ENCODE measurements at places on chromosomes 3 and 15.

GRCh38 chr3:33074217-33075067, 22.5 kb downstream of the GLB1 start:
- DNase-seq, result peak; percentile 92

- DNase-seq, result no peak
Observed at GRCh38 chr3:178709051-178709450, 172.8 kb downstream of the KCNMB2 start.

- no peak for DNase-seq
Observed at GRCh38 chr3:192281207-192281880, 446.0 kb downstream of the FGF12 start.

DNA sequence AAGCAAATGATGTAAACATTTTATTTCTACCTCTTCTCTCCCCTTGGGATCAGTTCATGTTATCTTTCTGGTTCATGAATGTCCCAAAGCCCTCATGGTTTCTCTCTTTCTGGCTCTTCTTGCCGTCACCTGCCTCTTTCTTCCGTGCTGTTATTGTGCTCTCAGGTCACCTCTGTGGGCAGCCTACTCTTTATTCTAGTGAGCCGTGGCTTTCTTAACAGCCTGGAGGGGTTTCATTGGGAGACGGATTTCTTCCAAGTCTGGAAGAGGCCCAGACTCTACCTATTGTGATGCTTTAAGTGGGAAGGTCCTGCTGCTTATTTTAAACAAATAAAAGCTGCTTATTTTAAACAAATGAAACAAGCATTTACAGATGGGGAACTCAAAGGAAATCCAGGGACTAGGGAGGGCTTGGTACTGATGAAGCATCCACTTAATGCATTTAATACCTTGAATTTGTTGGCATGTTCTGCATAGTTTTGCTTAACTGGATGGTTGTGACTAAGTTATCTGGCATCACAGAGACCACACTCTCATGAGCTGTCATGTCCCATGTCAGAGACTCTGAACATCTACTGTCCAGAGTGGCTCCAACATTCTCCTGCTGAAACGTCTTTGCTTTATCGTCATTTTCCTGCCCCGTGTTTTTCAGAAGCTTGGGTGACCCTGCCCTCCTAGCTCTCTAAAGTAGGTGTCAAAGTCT, 443.3 kb downstream of the GABRG3 start:
- DNase-seq, result no peak

- no peak for DNase-seq
Observed at GRCh38 chr3:112744106-112744505, 102.6 kb downstream of the CD200R1L start.

GRCh38 chr3:65888196-65888595, 150.5 kb downstream of the MAGI1 start:
- DNase-seq, result no peak

- DNase-seq, result no peak
Observed at GRCh38 chr3:29978036-29978435, 628.4 kb upstream of the TGFBR2 start.

DNA sequence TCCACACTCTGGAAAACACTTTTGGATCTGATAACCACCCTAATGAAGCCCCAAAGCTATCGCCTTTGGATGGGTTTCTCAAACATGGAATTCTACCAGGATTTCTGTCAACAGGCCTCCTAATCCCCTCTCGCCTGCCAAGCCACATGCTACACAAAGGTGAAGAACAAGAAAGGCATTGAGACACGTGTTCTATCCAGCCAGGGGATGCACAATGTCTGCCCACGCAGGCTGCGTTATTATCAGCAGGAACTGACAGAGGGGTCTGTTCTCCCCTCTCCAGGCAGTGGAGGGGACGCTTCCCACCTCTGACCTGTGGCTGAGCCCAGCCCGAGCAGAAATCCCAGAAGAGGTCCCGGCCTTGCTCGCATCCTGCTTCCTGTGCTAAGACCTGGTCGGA, 45.4 kb upstream of the THBS1 start:
- no peak for DNase-seq

GRCh38 chr15:42737529-42738328, 801 bp upstream of the CDAN1 start:
- DNase-seq, result peak; percentile 47

DNA sequence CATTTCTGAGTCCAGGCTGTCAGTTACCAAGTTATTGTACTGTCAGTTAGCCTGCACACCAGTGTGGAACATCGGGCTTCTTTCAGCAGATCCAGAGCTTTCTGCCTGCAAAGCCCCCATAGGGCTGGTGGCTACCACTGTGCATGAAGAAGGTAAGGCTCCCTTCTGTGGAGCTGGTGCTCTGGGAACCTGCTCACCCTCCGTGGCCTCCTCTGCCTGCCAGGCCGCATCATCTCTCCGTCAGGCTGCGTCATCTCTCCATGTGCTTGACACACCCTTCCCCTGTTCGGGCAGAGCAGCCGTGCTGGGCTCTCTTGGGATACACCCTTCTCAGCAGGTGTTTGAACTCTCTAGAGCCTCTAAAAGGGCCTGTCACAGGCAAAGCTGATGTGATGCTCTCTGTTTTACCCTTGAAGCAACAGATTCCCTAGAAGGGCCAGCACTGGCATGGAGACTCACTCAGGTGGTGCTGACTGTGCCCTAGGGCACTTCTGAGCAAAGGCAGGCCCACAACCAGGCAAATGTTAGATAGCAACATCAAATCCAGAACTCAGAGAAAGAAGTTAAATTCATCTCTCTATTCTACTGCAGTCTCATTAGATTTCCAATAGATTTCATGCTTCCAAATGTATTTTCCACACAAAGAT, 261.1 kb downstream of the EPHB1 start:
- DNase-seq, result no peak

- DNase-seq, result no peak
Observed at GRCh38 chr3:159829056-159829455, 159.6 kb upstream of the IL12A start.

DNA sequence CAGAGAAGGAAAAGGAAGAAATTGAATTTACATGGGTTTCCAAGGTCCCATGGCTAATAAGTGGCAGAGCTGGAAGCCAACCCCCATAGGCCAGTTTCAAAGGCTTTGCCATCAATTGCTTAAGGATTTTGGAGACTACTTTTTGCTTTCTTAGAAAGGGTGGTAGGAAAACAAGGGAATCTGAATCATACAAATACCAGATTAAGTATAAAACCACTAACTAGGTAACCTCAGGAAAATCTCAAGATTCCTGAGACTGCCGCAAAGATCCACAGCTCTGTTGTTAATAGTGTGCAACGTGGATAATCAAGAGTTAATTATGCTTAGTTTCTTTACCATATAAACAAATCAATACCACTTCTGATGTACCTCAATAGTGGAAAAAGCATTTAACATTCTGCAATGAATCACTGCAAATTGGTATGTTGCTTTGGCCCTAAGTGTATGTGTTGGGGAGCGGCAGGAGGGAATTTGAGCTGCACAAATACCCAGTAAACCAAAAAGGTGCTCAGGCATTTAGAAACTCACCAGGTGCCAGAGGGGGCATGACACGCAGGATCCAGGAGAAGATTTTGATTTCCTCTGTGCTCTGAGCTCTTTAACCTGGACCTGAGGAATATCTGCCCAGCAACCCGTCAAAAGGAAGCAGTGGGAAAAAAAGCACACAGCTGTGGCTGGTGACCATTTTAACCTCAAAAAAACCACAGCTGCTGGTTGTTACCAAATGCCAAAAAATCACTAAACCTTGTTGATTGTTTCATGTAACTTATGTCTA, 22.0 kb downstream of the AADAC start:
- DNase-seq, result peak; percentile 28

GRCh38 chr3:8604988-8605387, 39.6 kb downstream of the SSUH2 start:
- DNase-seq, result no peak

- DNase-seq, result no peak
Observed at GRCh38 chr3:13972679-13973379, 93.0 kb upstream of the WNT7A start.

DNA sequence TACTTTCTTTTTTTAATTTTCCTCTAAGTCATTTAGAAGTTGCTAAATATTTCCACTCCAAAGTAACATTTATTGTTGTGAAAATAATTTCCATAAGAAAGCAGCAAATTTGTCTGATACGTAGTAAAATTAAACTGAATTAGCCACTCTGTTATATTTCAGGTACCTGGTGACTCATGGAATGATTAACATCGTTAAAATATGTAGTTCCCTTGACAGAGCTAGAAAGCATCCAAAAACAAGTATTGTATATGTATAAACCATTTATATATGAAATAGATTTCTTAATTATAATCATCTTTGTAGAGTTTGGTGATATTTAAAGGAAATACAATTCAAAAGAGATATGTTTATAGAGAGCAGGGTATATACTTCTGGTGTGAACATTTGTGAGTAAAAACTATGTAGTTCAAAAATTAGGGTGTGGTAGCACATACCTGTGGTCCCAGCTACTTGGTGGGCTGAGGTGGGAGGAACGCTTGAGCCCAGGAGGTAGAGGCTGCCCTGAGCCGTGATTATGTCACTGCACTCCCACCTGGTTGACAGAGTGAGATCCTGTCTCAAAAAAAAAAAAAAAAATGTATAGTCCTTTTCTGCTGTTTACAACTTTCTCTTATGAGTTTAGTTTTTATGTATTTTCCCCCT, 36.6 kb downstream of the ATP11B start:
- DNase-seq, result no peak

DNA sequence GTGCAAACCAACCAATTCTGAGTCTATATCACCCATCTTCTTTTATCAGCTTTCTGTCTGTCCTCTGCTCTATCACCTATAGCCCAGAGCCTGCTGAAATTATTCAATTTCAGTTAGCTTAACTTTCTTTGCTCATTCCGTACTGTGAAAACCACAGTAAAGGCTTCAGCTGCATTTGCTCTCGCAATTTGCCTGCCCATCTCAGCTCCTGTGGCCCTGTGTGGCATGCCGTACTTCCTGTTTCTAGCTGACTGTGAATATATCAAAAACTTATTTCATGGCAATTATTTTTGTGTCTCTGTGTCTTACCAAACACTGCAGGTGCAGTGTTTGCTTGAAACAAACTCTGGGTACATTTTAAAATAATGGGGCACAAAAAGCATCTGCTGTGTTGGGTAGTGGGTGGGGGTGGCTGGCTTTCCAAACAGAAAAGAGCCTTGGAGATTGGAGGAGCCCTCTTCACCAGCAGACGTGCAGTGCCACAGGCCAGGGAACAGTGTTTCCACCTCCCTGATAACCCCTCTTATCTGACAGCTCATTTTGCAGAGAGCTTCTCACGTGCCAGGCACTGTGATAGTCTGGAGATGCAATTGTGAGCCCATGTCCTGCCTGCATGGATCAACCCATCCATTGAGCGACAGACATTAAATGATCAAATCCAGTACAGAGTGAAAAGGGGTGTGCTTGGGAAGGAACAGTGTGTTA, 45.2 kb downstream of the GASK1A start:
- peak; percentile 75 for DNase-seq

DNA sequence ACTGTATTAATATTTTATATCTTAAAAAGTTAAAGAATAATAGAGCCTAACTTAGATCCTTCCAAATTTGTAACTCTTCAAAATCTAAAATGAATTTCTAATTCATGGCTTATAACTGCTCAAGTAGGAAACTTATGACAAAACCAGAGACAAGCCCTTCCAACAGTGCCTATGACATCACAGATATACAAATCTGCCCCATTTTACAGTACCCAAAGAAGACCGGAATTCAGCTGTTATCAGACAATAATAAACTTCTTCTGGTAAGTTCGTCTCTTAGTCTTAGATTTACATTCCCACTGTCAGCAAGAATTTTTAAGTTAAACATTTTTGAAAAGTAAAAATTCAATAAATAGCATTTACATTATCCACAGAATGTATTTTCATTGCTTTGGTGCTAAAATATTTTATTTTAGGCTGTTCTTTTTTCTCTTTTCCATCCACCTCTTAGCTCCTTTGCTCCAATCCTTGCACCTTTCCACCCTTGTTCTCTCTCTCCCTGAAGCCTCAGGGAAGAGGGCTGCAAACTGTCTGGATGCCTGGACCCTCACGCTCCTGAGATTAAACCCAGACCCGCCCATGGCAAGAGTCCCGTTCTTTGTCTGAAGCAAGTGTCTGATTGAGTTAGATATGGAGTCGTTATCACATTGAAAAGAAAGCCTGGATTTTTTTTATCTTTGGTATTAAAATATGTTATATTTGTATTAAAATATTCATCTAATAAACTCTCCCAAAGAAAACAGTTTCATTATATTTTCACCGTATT, 312.7 kb downstream of the ZBTB20 start:
- no peak for DNase-seq

GRCh38 chr15:99492275-99492674, 73.5 kb upstream of the MEF2A start:
- no peak for DNase-seq

- no peak for DNase-seq
Observed at GRCh38 chr15:44099671-44100070, 95.4 kb downstream of the FRMD5 start.

- DNase-seq, result no peak
Observed at GRCh38 chr15:89769366-89769765, 6.8 kb upstream of the MESP2 start.

GRCh38 chr15:68207176-68207935, 2.2 kb upstream of the CALML4 start:
- no peak for DNase-seq

DNA sequence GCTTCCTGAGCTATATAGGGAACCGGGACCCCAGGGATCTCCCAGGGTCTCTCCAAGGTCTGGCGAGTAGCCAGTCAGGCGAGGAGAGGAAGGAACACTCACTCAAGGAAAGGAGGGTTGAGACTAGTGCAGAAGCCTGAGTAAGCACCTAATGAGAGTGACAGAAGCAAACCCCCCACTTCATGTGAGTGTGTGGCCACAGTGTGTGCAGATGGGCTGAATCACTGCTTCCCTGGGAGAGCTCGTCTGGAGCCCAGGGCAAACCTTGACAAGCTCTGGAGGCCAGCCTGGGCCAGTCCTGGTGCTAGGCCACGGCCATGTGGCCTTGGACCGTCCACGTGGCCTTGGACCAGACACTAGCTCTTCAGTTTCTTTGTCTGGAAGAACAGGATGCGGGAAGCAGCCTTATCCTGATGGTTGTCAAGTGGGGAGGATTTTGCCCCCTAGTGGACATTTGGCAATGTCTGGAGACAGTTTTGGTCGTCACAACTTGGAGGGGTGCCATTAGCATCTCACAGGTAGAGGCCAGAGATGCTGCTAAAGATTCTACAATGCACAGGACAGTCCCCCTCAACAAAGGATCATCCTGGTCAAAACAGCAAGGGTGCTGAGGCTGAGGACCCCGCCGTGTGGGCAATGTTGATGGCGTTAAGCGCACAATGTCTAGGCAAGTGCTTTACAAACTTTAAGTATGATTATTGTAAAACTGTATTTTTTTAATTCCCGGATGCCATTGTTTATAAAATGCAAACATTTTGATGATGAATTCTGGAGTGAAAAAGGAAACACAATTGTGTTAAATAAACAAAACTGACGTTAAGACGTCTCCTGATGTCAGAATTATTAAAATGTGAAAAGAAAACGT, 34.8 kb upstream of the CTSH start:
- DNase-seq, result peak; percentile 81

- DNase-seq, result peak; percentile 64
Observed at GRCh38 chr15:98651581-98652220, 3.4 kb downstream of the IGF1R start.
